ENCODE measurements at places on chromosomes 6 and 20. TPM values are rescaled to one million over a fixed set of nuclear protein-coding genes. Genes with fewer than 3 reads are reported as not detected.

- no peak overlapping the region for H3K4me3 ChIP-seq
- no peak for DNase-seq
- no peak overlapping the region for H3K27ac ChIP-seq
- H3K36me3 ChIP-seq = no peaks in the 10 kb centered on the region
These were observed 25.6 kb upstream of the MC3R start for GRCh38 chr20:56222945-56223344.

DNA sequence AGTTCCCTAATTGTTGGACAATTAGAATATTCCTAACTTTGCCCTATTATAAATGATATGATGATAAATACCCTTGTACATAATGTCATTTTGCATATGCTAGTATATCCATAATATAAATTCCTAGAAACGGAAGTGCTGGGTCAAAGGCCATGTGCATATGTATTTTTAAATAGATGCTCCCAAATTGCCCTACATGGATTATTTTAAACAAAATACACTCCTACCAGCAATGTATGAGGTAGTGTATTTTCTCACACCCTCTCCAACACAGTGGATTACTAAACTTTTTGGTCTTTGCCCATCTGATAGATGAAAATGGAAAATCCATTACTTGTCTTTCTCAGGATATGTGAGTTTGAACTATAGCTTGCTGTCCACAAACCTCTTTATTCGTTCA is 385.1 kb upstream of the JARID2 start:
- H3K27me3 ChIP-seq = no peaks in the 10 kb centered on the region
- no peaks in the 10 kb centered on the region for H3K36me3 ChIP-seq
- no peak for DNase-seq
- no peak overlapping the region for H3K4me3 ChIP-seq

DNA sequence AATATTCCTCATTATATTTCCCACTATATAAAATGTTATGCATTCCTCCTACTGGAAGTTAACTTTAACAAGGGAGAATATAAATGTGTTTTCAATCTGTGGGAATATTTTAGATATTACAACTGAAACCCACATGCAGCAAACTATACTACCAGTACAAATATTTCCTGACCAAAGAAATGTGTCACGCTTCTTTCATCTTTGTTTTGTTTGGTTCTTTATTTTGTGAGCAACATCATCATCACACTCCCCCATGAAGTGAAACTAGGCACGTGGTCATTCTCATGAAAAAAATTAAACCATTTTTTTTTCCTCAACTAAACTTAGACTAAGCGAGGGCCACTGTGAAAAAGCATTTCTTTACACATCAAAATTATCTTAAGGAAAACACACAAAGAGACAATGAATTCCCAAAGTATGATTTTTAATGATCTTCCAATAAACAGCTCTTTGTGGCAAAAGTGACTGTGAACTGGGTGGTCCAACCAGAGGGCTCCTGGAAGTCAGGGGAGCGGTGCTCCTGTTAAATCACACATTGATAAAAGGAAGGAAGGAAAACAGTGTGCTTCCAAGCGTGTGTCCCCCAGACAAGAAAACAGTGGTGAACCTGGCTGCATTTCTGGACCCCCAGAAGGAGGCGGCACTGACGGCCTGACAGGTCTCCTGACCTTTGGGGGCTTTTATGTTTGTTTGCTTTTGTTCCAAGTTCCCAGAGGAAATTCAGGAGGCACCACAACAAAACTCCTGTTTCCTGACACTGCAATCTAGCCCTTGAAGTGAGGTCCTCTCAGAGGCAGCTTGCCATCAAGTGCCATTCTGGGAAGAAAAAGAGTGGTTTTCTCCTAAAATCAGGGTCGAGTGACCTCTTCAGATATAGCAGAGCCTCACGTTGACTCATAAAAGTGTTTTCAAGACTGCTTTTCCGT is 166.8 kb upstream of the FOXQ1 start:
- no peak overlapping the region for H3K4me3 ChIP-seq
- DNase-seq = no peak
- peaks cover 39% of the 10 kb centered on the region for H3K27me3 ChIP-seq
- H3K27ac ChIP-seq = no peak overlapping the region

GRCh38 chr20:58790454-58790853 is 60.2 kb downstream of the GNAS-AS1 start:
- DNase-seq = peak; percentile 62
- H3K4me3 ChIP-seq = no peak overlapping the region
- H3K36me3 ChIP-seq = no peaks in the 10 kb centered on the region
- no peaks in the 10 kb centered on the region for H3K4me1 ChIP-seq

DNA sequence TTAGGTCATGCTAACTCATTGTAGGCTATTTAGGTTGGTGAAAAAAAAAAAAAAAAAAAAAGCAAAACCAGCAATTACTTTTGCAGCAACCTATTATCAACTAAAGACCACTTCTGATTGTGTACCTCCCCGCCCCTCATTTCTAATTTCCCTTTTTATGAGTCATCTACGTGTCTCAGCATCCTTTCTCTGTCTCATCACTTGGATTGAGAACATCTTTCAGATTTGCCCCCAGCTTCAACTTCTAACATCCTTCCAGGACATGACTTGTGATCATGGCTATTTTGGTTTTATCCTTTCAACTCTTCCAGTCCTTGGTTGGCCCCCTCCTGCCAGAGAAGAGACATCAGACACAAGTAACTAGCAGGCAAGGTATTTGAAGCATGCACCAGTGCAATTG is 156.7 kb upstream of the CCN2 start:
- H3K27ac ChIP-seq = no peak overlapping the region
- no peak for DNase-seq
- no peaks in the 10 kb centered on the region for H3K36me3 ChIP-seq

GRCh38 chr6:47262231-47262630 is 47.5 kb downstream of the TNFRSF21 start:
- H3K27ac ChIP-seq = no peak overlapping the region
- H3K4me3 ChIP-seq = no peak overlapping the region
- no peak for DNase-seq
- H3K27me3 ChIP-seq = no peaks in the 10 kb centered on the region

GRCh38 chr6:160030103-160030502 is 61.2 kb downstream of the IGF2R start:
- H3K4me1 ChIP-seq = no peaks in the 10 kb centered on the region
- H3K27ac ChIP-seq = peak overlapping the region; percentile 53

GRCh38 chr20:49540232-49540620 is 27.7 kb downstream of the PTGIS start:
- no peak for DNase-seq
- H3K27me3 ChIP-seq = no peaks in the 10 kb centered on the region
- no peak overlapping the region for H3K27ac ChIP-seq
- no peaks in the 10 kb centered on the region for H3K4me1 ChIP-seq

GRCh38 chr6:68343901-68344300 is 291.2 kb upstream of the ADGRB3 start:
- H3K27ac ChIP-seq = no peak overlapping the region
- no peaks in the 10 kb centered on the region for H3K36me3 ChIP-seq
- H3K4me1 ChIP-seq = no peaks in the 10 kb centered on the region
- H3K4me3 ChIP-seq = no peak overlapping the region
- no peak for DNase-seq

- H3K36me3 ChIP-seq = peaks cover 100% of the 10 kb centered on the region
- H3K4me3 ChIP-seq = no peak overlapping the region
- no peak for DNase-seq
- H3K27me3 ChIP-seq = no peaks in the 10 kb centered on the region
- H3K27ac ChIP-seq = peak overlapping the region; percentile 22
- H3K4me1 ChIP-seq = no peaks in the 10 kb centered on the region
These were observed 60.8 kb downstream of the MOCS1 start for GRCh38 chr6:39873439-39873838.

DNA sequence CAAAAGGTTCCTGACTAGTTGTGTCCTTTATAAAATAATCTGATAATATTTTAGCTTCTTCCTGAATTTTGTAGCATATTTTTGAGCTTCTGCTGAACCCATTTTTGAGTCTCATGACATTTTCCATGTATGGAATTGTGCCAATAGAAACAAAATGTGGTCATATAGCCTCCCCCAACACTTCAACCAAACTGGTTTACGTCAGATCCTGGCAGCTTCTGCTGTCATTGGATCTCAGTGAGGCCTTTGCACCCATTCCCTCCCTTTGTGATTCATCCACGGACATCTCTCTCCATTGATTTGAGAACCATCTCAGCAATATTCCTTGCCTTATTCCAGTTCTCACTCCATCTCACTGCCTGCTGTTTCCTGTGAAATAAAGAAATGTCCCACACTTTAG is 166.0 kb upstream of the PROKR2 start:
- no peak for DNase-seq
- no peak overlapping the region for H3K27ac ChIP-seq
- H3K4me3 ChIP-seq = no peak overlapping the region
- no peaks in the 10 kb centered on the region for H3K27me3 ChIP-seq
- H3K4me1 ChIP-seq = no peaks in the 10 kb centered on the region
- no peaks in the 10 kb centered on the region for H3K36me3 ChIP-seq

DNA sequence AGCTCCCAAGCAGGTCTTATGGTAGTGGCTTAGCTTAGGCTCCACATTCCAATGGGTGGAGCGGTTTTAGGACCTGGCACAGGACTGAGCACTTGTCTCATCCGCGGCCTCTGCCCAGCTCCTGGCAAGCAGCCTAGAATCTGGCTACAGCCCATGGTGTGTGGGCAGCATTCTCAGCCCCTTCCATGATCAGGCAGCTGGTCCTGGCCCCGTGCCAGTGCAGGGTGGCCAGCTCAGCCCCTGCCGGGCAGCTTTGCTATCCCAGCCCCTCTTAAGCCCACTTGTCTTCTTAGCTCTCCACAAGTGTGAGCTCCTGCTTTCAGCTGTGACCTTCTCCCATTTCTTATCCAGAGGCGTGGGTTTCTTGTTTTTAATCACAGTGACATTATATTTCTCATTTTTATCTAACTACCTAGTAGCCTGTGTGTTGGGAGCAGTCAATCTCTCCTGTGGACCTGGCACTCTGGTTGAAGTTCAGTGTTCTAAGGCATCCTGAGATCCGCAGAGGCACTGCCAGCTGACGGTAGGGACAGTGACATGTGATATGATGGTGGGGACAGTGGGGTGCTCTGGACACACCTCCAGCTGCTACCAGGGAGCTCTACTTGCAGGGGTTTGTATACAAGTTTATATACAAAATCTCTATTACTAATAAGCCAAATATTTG is 119.9 kb upstream of the PRND start:
- no peak overlapping the region for H3K4me3 ChIP-seq
- H3K27ac ChIP-seq = no peak overlapping the region
- H3K36me3 ChIP-seq = no peaks in the 10 kb centered on the region
- peaks cover 8% of the 10 kb centered on the region for H3K27me3 ChIP-seq

GRCh38 chr20:32855387-32855786 is 3.3 kb upstream of the EFCAB8 start:
- H3K27ac ChIP-seq = no peak overlapping the region
- H3K27me3 ChIP-seq = no peaks in the 10 kb centered on the region
- no peaks in the 10 kb centered on the region for H3K36me3 ChIP-seq
- peaks cover 4% of the 10 kb centered on the region for H3K4me1 ChIP-seq
- no peak for DNase-seq

DNA sequence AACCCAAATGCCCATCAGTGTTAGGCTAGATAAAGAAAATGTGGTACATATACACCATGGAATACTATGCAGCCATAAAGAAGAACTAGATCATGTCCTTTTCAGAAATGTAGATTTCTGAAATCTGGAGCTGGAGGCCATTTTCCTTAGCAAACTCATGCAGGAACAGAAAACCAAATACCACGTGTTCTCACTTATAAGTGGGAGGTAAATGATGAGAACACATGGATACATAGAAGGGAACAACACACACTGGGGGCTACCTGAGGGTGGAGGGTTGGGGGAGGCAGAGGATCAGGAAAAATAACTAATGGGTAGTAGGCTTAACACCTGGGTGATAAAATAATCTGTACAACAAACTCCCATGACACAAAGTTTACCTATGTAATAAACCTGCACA is 188.9 kb upstream of the PRND start:
- no peak overlapping the region for H3K4me3 ChIP-seq
- H3K27me3 ChIP-seq = no peaks in the 10 kb centered on the region
- H3K36me3 ChIP-seq = no peaks in the 10 kb centered on the region
- DNase-seq = no peak
- H3K4me1 ChIP-seq = no peaks in the 10 kb centered on the region

DNA sequence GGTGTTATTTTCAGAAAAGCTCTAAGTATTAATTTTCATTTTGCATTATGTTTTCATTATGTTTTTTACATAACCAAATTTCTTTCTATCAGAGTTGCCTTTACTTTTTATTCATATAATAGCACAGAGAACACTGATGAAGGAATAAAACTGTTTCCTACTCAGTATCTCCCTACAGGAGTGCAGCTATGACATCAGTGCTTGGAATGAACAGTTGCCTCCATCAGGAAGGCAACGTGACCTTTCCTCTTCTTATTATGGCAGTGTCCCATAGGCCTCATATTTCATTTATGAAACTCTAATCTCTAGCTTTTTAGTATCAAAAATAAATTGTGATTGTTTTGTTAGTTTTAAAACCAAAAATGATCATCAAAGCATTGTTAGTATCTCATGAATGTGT is 712.8 kb downstream of the CD109 start:
- H3K36me3 ChIP-seq = no peaks in the 10 kb centered on the region
- H3K27ac ChIP-seq = no peak overlapping the region
- no peak for DNase-seq
- no peaks in the 10 kb centered on the region for H3K27me3 ChIP-seq
- no peaks in the 10 kb centered on the region for H3K4me1 ChIP-seq

GRCh38 chr6:109059153-109059552 is 35.5 kb downstream of the SESN1 start:
- no peak for DNase-seq
- H3K4me3 ChIP-seq = no peak overlapping the region
- peaks cover 8% of the 10 kb centered on the region for H3K4me1 ChIP-seq
- H3K27ac ChIP-seq = peak overlapping the region; percentile 69
- H3K27me3 ChIP-seq = no peaks in the 10 kb centered on the region
- no peaks in the 10 kb centered on the region for H3K36me3 ChIP-seq

The PREX1 gene
- total RNA-seq = 279 TPM

The TUBB2B gene
- 0.66 TPM for total RNA-seq

The NKAIN4 gene
- total RNA-seq = not detected

The BPIFB1 gene
- not detected for total RNA-seq

The SUPT3H gene
- 6.7 TPM for total RNA-seq

The TOP1 gene
- 52.7 TPM for total RNA-seq

The LY6G6F gene
- total RNA-seq = 2.2 TPM

The ZNF165 gene
- 1.5 TPM for total RNA-seq

The HMGCLL1 gene
- total RNA-seq = not detected

The PDYN gene
- total RNA-seq = not detected

The CYP39A1 gene
- total RNA-seq = 2.0 TPM
